ENCODE measurements at places on chromosomes 12 and 14. TPM values are rescaled to one million over a fixed set of nuclear protein-coding genes. Genes with fewer than 3 reads are reported as not detected.

- no peak overlapping the region for H3K27ac ChIP-seq
- H3K36me3 ChIP-seq = no peaks in the 10 kb centered on the region
- H3K4me1 ChIP-seq = peaks cover 21% of the 10 kb centered on the region
- DNase-seq = peak; percentile 66
Measured at GRCh38 chr12:53219292-53219955, 12.4 kb upstream of the ITGB7 start.

DNA sequence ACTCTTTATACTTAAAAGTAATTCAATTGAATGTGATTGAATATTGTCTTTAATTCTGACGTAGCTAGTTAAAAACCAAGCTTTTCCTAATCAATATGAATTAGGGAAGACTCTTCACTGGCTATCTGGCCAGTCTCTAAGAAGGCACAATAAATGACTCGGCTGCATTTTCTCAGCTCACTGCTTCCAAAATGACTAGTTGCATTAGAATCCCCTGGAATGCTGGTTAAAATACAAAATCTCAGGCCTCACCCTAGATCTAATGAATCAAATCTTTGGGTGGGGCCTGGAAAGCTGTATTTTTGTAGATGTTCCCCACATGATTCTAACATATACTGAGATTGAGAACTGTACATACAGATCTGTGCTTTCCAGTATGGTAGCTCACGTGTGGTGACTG is 242.1 kb downstream of the CHST11 start:
- no peaks in the 10 kb centered on the region for H3K27me3 ChIP-seq
- H3K27ac ChIP-seq = no peak overlapping the region
- no peak overlapping the region for H3K4me3 ChIP-seq
- no peaks in the 10 kb centered on the region for H3K36me3 ChIP-seq
- DNase-seq = no peak

GPR65 gene
- total RNA-seq = not detected

ASB2 gene
- 0.36 TPM for total RNA-seq

DNA sequence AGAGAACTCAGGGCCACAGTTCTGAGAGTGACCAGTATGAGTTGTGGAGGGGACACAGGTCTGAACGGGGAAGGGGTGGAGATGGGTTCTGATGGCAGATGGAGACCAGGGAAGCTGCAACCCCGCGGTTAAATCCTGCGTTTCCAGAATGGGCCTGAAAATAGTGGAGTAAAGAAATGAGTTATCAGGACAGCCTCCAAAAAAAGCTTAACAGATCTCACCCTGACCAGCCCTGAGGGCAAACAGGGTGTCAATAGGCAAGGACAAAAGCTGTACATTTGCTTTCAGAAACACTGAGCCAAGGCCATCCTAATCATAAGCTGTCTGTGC is 555 bp upstream of the RTN1 start:
- no peaks in the 10 kb centered on the region for H3K4me1 ChIP-seq
- peak overlapping the region; percentile 84 for H3K4me3 ChIP-seq
- no peaks in the 10 kb centered on the region for H3K36me3 ChIP-seq
- H3K27ac ChIP-seq = no peak overlapping the region

DNA sequence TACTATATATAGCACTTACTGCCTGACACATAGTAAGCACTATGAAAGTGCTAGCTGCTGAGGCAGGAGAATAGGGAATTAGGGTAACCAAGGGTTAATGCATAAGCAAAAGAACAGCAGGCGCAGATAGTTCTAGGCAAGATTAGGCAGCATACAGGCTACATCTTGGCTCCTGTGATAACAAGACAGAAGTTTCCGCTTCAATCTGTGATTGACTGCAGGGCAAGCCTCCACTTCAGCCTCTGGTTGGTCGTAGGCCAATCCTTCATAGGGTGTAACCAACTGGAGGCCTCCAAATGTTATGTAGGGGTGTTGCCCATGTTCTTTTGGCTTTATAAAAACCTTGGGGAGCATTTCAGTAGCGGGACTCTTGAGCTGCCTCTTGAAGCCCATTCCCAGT is 46.9 kb downstream of the KLHL28 start:
- H3K27ac ChIP-seq = no peak overlapping the region
- H3K4me1 ChIP-seq = no peaks in the 10 kb centered on the region
- H3K36me3 ChIP-seq = no peaks in the 10 kb centered on the region
- peaks cover 6% of the 10 kb centered on the region for H3K27me3 ChIP-seq
- DNase-seq = peak; percentile 63
- H3K4me3 ChIP-seq = no peak overlapping the region

BMAL2 gene
- 31.8 TPM for total RNA-seq
